ENCODE measurements at places on chromosomes 7 and 10. TPM values are rescaled to one million over a fixed set of nuclear protein-coding genes. Genes with fewer than 3 reads are reported as not detected.
A peak's percentile ranks its signal among the peaks of the same experiment; 100 is the strongest.

- no peak overlapping the region for H3K4me3 ChIP-seq
- H3K4me1 ChIP-seq: peaks cover 5% of the 10 kb centered on the region
- no peaks in the 10 kb centered on the region for H3K36me3 ChIP-seq
These were observed 313.3 kb upstream of the AKR1E2 start for GRCh38 chr10:4512671-4513240.

- H3K4me3 ChIP-seq: no peak overlapping the region
- H3K36me3 ChIP-seq: no peaks in the 10 kb centered on the region
These were observed 24.1 kb downstream of the HIPK2 start for GRCh38 chr7:139753693-139754111.

- H3K27me3 ChIP-seq: no peaks in the 10 kb centered on the region
- H3K36me3 ChIP-seq: no peaks in the 10 kb centered on the region
- no peaks in the 10 kb centered on the region for H3K4me1 ChIP-seq
- DNase-seq: peak; percentile 34
- H3K4me3 ChIP-seq: no peak overlapping the region
These were observed 16.1 kb downstream of the PAPOLB start for GRCh38 chr7:4845740-4846142.

Gene OPN1SW
- not detected for total RNA-seq

Gene LRIT1
- total RNA-seq: not detected

Gene ZNRF2
- 22.5 TPM for total RNA-seq
